ENCODE measurements at places on chromosomes 11 and 22.

DNA sequence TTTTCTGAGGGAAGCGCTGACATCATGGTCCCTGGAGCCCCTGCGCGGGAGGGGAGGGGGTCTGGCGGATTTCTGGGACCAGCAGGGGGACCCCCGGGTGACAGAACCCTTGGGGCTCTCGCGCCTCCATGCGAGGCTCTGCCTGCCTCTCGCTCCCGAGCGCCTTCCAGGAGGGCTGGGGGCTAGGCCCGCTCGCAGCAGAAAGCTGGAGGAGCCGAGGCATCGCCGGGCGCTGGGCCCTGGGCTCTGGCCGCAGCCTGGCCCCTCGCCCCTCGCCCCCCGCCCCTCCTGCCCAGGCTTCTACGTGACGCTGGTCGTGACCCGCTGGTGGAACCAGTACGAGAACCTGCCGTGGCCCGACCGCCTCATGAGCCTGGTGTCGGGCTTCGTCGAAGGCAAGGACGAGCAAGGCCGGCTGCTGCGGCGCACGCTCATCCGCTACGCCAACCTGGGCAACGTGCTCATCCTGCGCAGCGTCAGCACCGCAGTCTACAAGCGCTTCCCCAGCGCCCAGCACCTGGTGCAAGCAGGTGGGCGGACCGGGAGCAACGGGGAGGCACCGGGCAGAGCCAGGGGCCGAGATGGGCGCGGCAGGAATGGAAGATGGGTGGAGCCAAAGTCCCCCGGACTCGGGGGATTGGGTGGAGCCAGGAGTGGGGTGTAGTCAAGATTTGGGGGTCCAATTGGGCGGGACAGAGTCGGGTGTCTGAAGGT is 5.4 kb downstream of the BEST1 start:
- peak overlapping the region; percentile 67 for H3K4me3 ChIP-seq
- no peaks in the 10 kb centered on the region for H3K27me3 ChIP-seq
- H3K27ac ChIP-seq = peak overlapping the region; percentile 40
- H3K4me1 ChIP-seq = peaks cover 14% of the 10 kb centered on the region

GRCh38 chr11:25733777-25734176 is 598.2 kb upstream of the ANO3 start:
- H3K27ac ChIP-seq = no peak overlapping the region
- H3K27me3 ChIP-seq = no peaks in the 10 kb centered on the region
- no peaks in the 10 kb centered on the region for H3K4me1 ChIP-seq
- no peak for DNase-seq
- no peaks in the 10 kb centered on the region for H3K36me3 ChIP-seq

DNA sequence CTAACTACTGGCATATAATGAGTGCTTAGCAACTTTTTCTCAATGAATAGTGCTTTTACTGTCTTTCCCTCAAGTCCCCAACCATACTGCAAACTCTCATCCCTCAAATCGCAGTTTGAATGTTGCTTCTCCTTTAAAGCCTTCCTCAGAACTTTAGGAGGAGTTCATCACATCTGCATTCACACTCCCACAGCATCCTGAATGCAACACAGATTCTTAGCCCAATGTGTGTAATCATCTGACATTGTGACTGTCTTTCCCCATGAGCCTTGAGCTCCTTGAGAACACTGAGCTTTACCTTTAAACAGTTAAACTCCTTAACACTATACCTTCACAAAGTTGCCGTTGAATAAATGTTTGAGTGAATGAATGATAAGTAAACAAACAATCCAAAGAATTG is 81.7 kb upstream of the FAM181B start:
- H3K27me3 ChIP-seq = no peaks in the 10 kb centered on the region
- no peaks in the 10 kb centered on the region for H3K36me3 ChIP-seq
- DNase-seq = no peak
- no peak overlapping the region for H3K27ac ChIP-seq
- H3K4me1 ChIP-seq = no peaks in the 10 kb centered on the region

DNA sequence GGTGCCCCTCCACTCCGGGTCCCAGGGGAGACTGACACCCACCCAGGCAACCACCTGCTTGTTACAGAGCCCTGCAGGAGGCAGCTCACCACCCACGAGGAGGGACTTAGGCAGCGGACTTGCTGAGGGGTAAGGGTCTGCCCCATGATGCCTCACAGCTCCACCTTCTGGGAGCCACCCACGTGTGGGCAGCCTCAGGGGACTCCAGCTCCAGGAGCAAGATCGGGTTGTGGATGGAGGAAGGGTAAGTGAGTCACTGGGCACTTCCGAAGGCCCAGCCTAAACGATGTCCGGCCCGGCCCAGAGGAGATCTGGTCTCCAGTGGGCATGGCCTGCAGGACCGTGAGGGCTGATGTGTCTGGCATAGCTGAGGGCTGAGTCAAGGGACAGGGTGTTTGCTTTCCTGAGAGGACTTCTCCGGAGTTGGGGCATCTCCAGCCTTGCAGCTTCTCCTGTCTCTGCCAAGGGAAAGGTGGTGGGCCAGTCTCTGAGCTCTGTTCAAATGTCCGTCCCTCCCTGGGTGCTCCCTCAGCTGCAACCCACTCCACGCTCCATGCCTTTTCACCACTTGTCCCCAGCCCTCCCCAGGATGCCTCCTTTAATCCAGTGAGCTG is 32.3 kb upstream of the P2RY2 start:
- DNase-seq = peak; percentile 95
- peak overlapping the region; percentile 58 for H3K27ac ChIP-seq
- H3K27me3 ChIP-seq = no peaks in the 10 kb centered on the region
- H3K4me3 ChIP-seq = peak overlapping the region; percentile 50
- H3K4me1 ChIP-seq = peaks cover 19% of the 10 kb centered on the region

GRCh38 chr11:111119751-111120150 is 125.8 kb upstream of the POU2AF2 start:
- no peak overlapping the region for H3K27ac ChIP-seq
- H3K27me3 ChIP-seq = no peaks in the 10 kb centered on the region
- no peak overlapping the region for H3K4me3 ChIP-seq
- no peak for DNase-seq
- no peaks in the 10 kb centered on the region for H3K36me3 ChIP-seq

DNA sequence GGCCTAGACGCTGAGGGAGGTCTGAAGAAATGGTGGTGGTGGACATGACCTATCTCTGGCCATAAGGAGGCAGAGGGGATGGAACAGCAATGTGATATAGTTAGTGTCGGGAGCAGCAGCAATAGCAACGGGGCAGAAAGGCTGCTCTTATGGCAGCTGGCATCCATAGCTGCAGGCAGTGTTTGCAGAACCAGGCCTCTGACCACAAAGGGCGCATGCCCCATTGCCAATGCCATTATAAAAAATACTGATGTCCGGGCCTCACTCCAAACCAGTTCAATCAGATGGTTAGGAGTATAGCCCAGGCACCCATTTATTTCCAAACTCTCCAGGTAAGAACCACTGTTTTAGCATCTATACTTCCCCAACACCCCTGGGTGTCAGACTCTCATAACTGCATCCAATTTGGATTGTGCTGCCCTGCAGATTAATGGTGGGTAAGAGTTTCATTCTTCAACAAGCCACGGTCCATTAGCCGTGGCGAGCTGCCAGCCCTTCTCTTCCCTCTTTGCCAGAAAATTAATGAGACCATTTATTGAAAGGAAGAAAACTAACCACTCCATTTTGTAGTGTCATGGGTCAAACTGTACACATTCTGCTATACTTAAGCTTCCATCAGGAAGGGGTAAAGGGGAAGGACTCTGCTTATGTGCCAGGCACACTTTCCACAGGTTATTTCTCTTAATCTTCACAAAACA is 72.8 kb upstream of the SPON1 start:
- no peaks in the 10 kb centered on the region for H3K36me3 ChIP-seq
- H3K27ac ChIP-seq = no peak overlapping the region
- no peak overlapping the region for H3K4me3 ChIP-seq
- H3K4me1 ChIP-seq = no peaks in the 10 kb centered on the region
- DNase-seq = no peak

GRCh38 chr11:43250309-43250708 is 61.5 kb upstream of the API5 start:
- H3K27me3 ChIP-seq = no peaks in the 10 kb centered on the region
- no peak for DNase-seq
- H3K27ac ChIP-seq = no peak overlapping the region
- H3K4me3 ChIP-seq = no peak overlapping the region
- H3K4me1 ChIP-seq = no peaks in the 10 kb centered on the region

GRCh38 chr11:557328-558132 is 3.0 kb downstream of the LMNTD2 start:
- H3K27me3 ChIP-seq = peaks cover 45% of the 10 kb centered on the region
- peaks cover 8% of the 10 kb centered on the region for H3K4me1 ChIP-seq
- no peak overlapping the region for H3K27ac ChIP-seq
- DNase-seq = peak; percentile 87
- no peaks in the 10 kb centered on the region for H3K36me3 ChIP-seq

GRCh38 chr11:1656061-1656441 is 26.5 kb downstream of the KRTAP5-5 start:
- peaks cover 33% of the 10 kb centered on the region for H3K27me3 ChIP-seq
- no peak overlapping the region for H3K27ac ChIP-seq
- no peak overlapping the region for H3K4me3 ChIP-seq
- H3K4me1 ChIP-seq = no peaks in the 10 kb centered on the region
- peak; percentile 62 for DNase-seq

DNA sequence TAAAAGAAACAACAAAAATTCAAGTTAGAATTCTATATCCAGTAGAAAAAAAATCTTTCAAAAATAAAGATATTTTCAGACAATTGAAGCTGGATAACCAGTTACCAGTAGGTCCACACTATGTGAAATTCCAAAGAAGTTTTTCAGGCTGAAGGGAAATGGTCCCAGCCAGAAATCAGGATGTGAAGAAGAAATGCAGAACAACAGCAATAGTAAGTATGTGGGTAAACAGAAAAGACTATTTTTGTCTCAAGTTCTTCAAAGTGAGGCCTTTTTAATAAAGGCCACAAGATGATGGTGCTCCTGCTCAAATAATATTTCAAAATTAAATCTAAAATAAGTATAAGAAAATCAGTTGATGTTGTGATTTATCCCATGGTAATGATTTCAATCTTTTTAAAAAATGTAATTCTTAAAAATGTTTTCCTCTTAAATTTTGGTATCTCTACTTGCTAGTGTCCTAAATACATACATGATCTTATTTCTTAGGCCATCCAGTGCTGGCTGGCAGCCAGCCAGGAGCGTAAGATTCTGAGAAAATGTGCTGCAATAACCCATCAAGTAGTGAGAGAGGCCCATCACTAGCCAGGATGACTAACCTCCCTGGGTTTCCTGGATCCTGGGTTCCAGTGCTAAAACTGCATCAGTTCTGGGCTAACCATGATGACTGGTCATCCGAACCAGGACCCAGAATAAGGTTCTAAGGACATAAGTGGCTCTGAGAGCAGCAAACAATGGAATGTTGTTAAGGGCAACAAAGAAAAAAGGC is 15.6 kb upstream of the UCP3 start:
- H3K27me3 ChIP-seq = no peaks in the 10 kb centered on the region
- H3K27ac ChIP-seq = peak overlapping the region; percentile 51
- H3K36me3 ChIP-seq = no peaks in the 10 kb centered on the region
- H3K4me3 ChIP-seq = no peak overlapping the region
- DNase-seq = no peak

GRCh38 chr22:21961886-21962654 is 9.4 kb upstream of the PPM1F start:
- H3K4me1 ChIP-seq = peaks cover 3% of the 10 kb centered on the region
- H3K27ac ChIP-seq = peak overlapping the region; percentile 42
- peaks cover 76% of the 10 kb centered on the region for H3K36me3 ChIP-seq
- no peak overlapping the region for H3K4me3 ChIP-seq

DNA sequence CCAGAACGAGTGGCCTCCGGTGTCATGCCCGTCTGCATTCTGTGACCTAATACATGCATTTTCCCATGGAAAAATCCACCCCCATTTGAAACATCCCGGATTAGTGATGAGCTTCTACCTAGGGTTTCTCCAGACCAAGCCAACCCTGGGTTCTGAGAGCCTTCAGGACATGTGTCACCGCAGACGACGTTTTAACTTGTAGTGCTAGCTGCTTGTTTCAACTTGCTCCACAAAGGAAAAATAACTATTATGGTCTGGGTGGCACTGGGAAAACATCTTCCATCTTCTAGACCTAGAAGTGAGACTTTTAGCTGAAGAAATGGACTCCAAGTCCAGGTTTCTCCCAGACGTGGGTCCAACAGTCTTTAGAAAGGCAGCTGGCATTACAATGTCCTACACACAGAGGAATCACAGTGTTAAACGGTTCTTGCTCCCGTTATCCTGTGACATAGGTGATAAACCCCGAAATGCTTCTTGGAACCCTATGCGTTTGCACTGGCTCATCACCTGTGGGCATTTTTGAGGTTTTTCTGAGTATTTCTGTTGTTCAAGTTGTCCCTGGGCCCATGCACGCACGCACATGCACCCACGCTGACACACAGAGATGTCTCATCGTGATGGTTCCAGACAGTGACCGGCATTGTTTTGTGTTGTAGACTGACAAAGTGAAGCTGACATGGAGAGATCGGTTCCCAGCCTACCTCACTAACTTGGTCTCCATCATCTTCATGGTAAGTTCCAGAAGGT is 46.6 kb upstream of the FADD start:
- peak; percentile 61 for DNase-seq
- no peak overlapping the region for H3K27ac ChIP-seq
- peaks cover 10% of the 10 kb centered on the region for H3K27me3 ChIP-seq
- H3K36me3 ChIP-seq = no peaks in the 10 kb centered on the region
- H3K4me3 ChIP-seq = no peak overlapping the region

GRCh38 chr11:46229230-46229629 is 48.2 kb upstream of the CREB3L1 start:
- no peak overlapping the region for H3K27ac ChIP-seq
- no peak overlapping the region for H3K4me3 ChIP-seq
- no peaks in the 10 kb centered on the region for H3K4me1 ChIP-seq
- no peak for DNase-seq
- H3K36me3 ChIP-seq = no peaks in the 10 kb centered on the region
- H3K27me3 ChIP-seq = peaks cover 6% of the 10 kb centered on the region

DNA sequence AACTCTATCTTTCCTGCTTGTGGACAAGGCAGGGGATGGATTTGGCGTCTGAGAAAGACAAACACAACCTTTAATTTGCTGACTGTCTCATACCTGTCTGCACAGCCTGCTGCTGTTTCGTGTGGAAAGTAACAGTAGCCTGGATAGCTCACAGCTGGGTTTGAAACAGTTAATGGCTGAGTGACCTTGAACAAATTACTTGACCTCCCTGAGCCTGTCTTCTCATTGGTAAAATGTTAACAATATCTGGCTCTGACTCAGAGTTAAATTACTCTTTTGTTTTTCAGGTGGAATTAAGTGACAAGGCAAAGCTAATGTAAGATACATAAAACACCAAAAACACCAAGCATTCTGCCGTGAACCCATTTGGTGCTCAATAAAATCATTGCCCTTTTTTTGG is 41.1 kb upstream of the ADA2 start:
- H3K27me3 ChIP-seq = no peaks in the 10 kb centered on the region
- H3K27ac ChIP-seq = no peak overlapping the region
- H3K36me3 ChIP-seq = no peaks in the 10 kb centered on the region
- no peaks in the 10 kb centered on the region for H3K4me1 ChIP-seq

All from osteoblast (primary cell).